ENCODE measurements at places on chromosomes 16 and 17.
A peak's percentile ranks its signal among the peaks of the same experiment; 100 is the strongest.

DNA sequence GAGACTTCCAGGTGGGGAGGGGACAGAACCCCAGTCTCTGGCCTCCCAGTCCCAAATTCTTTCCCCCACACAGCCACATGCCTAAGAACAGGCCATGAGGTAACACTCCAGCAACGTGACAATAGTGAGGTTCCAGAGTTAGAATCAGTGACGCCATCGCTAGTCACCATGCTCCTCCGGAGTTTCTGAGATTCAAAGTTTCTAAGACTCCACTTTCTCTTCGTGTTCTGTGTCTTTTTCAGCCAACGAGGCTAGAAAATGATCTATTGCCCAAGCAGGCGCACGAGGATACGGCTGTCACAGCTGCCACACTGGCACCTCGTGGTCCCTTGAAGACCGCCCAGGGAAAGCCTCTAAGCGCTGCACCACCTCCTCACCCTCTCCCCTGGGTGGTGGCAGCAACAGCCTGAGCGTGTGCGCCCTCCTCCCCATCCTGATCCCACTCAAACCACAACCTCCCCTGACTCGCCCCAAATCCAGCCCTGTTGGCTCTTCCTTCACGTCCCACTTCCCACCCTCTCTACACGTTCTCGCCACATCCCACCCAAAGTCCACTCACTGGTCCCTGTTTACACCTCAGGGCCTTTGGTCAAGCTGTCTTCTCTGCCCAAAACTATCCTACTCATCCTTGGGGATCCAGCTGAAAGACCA lies 1.0 kb downstream of the MCRIP1 start:
- peak; percentile 48 for DNase-seq

DNA sequence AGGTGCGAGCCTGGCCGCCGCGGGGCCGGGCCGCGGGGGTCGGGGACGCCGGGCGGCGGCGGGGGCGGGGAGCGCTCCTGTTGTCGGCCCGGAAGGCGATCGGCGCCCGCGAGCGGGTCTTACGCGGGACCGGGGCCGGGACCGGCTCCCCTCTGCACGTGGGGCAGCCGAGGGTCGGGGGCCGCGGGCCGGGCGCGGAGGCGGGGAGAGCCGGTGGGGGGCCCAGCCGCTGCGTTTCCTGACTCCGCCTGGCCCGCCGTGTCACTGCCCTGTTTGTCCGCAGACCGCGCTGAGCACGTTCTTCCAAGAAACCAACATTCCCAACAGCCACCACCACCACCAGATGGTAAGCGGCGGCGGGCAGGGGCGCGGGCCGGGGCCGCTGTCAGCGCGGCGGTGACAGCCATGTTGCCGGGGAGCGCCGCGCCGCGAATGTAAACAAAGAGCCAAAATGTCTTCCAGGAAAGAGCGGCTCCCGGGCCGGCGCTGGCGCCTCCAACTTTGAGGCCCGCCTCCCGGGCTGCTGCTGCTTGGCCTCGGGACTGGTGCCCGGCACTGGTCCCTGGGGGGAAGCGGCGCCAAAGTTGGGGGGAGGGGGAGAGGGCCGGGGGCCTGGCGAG lies 586 bp downstream of the UBALD2 start:
- DNase-seq, result peak; percentile 63

GRCh38 chr17:17569691-17570090 lies 21.8 kb downstream of the PEMT start:
- no peak for DNase-seq

DNA sequence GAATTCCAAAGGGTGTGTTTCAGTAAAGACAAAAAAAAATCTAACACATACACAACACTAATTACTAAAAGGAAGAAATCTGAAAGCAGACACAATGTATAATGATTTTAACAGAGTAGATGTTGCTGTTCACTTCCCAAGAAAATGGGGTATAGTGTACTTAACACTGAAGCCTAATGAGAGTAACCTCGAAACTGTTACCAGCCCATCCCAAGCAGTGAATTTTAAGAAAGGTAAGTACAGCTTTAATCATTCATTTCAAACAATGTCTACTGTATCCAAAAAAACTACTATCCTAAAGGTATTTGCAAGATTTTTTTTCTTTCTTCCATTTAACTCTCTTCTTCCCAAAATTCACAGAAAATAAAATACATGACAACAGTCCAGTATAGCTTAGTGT lies 8.3 kb downstream of the GRB2 start:
- no peak for DNase-seq

DNA sequence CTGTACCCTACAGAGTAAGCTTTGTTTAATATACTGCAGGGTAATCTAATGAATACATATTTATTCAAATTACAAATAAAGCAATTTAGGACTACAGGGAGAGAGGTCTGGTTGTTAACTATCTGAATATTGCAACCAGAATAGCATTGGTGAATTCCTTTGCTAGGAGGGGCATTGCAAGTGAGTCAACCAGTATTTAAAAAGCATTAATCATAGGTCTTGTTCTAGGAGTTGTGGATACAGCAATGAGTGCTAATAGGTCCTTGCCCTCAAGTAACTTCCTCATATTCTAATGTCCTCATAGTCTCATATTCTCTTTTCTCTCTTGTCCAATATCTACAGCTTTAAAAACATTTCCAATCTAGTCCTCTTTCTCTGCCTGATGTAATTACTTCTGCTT lies 531.4 kb downstream of the CDH11 start:
- no peak for DNase-seq

GRCh38 chr16:28924399-28924761 lies 658 bp downstream of the RABEP2 start:
- DNase-seq, result no peak

GRCh38 chr16:175011-175949 lies 1.2 kb upstream of the HBA1 start:
- DNase-seq, result no peak

DNA sequence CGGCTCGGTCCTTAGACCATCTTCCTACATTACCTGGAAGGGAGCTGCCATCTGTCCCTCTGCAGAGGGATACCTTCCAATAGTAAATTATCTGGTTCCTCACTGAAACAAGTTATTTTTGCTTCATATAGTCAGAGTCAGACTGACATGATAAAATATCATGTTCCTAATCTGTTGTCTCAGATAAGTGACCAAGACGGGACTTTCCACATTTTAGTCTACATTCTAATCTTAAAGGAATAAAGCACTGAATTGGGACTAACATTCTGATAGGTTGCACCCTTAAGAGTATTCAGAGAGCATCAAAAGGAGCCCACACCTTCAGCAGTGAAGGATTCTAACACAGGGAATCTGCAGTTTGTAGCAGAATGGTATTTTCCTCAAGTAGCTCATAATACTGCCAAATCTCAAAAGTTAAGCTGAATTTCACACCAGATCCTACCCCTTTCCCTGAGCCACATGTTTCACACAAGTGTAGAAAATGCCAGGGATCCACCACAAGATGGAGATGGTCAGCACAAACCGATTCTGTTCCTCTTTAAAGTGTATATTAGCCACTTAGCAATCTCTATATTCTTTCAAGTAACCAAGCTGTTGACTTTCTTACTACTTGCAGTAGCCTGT lies 13.4 kb downstream of the GINS2 start:
- no peak for DNase-seq

DNA sequence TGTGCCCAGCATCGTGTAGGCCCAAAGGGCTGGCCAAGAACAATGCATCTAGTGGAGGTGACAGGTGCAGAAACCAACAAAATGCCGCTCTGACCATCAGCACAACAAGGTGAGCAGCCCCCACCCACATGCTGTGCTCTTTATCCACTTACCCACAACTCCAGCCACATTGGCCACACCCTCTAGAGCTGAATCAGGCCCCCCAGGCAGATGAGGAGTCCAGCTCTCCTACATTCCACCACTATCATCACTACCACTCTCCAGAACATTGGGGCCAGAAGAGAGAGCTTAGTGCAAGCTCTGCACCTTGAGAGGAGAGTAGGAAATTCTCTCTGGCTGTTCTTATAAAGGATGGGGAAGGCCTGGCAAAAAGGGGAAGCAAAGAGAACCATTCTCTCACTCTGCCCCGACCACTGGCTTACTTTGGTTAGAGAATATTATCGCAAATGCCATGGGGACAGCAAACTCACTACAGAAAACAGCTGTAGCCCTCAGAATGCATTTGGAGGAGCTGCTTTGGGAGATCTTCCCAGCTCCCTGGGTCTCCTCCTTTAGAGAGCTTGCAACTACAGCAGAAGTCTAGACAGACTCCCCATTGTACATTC lies 75.0 kb downstream of the TMEM132E start:
- no peak for DNase-seq

- DNase-seq, result no peak
Measured at GRCh38 chr17:47949946-47950345, 7.7 kb downstream of the PRR15L start.

DNA sequence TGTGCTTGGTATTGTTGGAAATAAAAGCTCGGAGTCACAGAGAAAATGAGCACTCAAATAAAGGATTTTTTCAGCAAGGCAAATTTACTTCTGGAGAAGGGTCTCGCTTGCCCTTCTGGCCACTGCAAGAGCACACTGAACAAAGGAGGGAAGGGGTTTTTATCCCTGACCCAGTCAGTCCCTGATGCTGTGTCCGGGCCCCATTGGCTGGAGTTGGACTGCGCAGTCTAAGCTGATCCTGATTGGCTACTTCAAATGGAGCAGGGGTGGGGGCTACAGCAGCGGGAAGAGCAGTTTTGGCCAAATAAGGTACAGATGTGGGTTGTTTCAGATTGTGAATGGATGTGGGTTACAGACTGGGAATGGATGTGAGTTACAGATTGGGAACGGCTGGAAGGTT lies 4.3 kb upstream of the NLRP1 start:
- DNase-seq, result no peak

GRCh38 chr17:15261802-15262290 lies 3.3 kb downstream of the PMP22 start:
- no peak for DNase-seq

GRCh38 chr16:74290356-74290755 lies 6.3 kb upstream of the PSMD7 start:
- DNase-seq, result no peak

DNA sequence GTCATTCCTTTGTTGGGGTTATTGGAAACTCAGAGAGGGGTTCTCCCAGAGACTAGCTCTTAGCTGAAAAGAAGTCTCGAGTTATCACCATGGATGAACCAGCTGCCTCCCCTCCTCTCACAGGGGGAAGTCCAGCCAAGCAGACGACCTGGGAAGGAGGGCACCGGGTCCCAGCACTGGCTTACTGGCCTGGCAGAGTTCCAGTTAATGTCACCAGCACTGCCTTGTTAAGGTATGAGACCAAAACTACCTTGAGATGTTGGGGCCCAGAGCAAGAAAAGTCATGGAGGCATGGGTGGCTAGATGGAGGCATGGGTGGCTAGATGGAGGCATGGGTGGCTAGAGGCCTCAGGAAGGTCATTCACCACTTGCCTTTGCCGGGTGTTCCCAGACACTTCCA lies 72.4 kb downstream of the WIPI1 start:
- no peak for DNase-seq

- DNase-seq, result no peak
Measured at GRCh38 chr16:55954906-55955305, 79.7 kb upstream of the CES5A start.

GRCh38 chr17:81939881-81940385 lies 2.8 kb upstream of the PYCR1 start:
- DNase-seq, result no peak

- DNase-seq, result peak; percentile 38
Measured at GRCh38 chr16:53503991-53504663, 1.1 kb upstream of the AKTIP start.

DNA sequence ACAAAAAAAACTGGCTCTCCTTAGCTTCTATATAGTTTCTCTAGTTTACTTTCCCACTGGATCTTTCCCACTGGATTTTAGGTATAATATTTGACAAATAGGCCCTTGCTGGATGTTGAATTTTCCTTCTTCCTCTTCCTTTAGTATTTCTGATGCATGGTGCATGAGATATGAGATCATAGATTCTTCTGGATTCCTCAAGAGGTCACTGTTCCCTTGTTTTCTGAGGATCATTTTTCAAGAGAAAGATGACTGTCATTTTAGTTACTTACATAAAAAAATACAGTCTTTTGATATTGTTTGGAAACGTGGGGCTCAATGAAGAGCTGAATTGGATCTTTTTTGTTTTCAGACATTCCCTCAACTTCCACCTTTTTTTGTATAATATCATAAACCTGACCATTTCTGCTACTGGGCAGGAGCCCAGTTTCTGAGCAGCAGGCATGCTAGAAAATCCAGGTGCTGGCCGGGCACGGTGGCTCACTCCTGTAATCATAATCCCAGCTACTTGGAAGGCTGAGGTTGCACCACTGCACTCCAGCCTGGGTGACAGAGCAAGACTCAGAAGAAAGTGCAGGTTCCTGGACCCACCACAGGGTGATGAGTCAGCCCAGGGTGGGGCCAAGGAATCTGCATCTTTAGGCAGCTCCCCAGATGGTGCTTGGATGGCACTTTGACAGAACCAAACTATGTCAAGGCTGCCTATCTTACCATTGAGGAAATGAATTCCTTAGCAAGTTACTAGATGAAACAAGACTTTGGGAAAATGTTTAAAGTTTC lies 70.3 kb downstream of the SDR42E1 start:
- DNase-seq, result peak; percentile 17

GRCh38 chr17:82408288-82408937 lies 9.7 kb upstream of the HEXD start:
- no peak for DNase-seq

DNA sequence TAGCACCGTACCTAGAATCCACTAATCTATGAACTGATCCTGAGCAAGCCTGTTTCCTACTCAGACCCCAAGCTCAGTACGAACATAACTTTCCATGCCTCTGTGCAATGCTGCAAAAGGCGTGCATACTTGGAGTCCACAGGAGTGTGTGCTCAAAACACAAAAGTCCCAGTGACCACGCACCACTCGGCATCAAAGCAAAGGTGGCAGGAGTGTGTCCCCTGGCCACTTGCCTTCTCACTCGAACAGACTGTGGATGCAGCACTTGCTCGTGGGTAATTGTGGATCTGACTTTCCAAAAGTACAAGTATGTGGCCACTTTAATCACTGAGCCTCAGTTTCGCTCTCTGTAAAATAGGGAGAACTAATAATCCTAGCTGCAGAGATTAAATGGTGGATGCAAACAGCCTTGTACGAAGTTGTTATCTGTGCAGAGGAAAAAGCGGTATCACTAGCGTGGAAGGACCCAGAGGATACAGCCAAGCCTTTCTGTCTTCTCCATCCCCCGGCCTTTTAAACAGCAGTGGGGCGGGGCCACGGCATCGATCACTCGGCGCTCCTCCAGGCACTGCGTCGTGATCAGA lies 311 bp upstream of the KDM8 start:
- DNase-seq, result peak; percentile 93

GRCh38 chr16:64522548-64522947 lies 599.3 kb downstream of the CDH11 start:
- no peak for DNase-seq

- no peak for DNase-seq
Measured at GRCh38 chr17:193426-193810, 12.0 kb upstream of the DOC2B start.

DNA sequence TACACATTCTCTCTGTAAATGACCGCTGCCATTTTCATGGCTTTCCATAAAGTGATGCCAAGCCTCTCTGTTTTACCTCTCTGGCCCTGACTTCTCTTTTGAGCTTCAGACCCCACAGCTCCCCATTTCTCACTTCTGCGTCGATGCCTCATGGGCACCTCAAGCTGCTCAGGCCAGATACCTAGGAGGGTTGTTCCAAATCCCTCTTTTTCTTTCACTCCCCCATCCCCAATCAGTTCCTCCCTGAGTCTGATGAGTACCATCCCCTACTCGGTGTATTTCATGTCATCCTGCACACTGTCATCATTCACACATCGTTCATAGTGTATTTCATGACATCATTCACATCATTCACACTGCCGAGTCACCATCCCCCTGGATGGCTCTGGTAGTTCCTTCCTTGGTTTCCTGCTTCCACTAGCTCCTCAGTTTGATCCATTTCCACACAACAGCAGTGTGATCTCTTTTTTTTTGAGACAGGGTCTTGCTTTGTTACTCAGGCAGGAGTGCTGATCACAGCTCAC lies 43.1 kb downstream of the NTN1 start:
- DNase-seq, result no peak

GRCh38 chr17:70493277-70493874 lies 324.0 kb downstream of the KCNJ2 start:
- no peak for DNase-seq

Measured in CD4-positive, alpha-beta T cell treated with Interleukin-10 for 1 hour (primary cell).